LNCaP clone FGC (cell line): ENCODE measurements at places on chromosomes 2 and 18.

- DNase-seq = no peak
Measured at GRCh38 chr2:174300114-174300513, 34.6 kb upstream of the SP9 start.

DNA sequence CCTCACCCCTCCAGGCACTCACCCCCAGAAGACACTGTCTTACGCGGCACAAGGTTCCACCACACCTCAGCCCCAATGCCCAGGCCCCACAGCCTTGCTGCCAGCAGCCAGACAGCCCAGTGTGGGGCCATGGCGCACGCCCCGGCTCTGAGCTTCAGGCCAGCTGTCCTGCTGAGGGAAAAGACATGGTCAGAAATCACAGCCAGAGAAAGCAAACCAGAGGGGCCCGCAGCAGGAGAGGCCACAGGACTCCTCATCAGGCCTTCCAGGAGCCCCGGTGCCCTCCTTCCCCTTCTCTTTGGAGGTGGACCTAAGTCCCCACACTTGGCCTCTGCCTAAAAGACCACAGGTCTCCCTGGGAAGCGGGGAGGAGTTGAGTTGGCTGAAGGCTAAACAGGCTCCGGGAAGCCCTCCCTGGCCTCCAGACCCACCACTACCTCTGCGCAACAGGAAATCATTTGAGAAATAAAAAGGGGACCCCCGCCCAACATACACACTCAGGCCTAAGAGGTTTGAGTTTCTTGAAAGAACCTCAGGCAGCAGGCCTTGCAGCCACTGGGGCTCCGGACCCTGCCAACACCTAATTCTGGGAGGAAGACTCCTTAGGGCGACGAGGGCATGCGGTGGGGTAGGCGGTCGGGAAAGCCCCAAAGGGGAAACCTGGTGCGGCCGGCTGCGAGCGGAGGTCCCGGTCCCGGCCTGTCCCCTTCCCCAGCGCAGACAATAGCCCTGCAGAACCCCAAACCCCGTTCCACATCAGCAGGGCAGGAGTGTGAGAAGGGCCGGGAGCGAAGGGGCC, 1.9 kb downstream of the SEMA4C start:
- no peak for DNase-seq

GRCh38 chr2:47269316-47270232, 114.5 kb upstream of the STPG4 start:
- no peak for DNase-seq

DNA sequence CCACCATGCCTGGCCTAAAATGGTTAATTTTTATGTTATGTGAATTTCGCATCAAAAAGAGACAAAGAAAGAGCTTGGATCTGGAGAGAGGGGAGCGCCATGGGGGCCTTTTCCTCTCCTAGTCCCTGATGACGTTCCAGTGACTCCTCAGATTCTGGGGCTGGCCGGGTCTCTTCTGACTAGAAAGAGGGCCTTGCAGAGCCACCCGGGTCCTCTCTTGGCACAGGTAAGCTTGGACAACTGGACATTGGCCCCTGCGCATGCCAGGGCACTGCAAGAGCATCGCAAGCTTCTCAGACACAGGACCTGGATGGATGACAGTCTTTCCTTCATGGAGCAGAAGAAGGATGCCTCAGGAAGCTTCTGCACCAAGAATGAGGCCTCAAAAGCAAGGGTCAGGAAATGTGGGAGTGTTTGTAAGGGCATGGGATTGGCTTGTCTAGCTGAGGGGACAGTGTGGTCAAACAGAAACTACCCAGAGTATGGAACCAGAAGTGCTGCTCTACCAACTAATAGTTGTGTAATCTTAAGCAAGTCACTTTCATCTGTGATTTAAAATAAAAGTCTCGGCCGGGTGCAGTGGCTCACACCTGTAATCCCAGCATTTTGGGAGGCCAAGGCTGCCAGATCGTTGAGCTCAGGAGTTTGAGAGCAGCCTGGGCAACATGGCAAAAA, 35.2 kb downstream of the FOSL2 start:
- DNase-seq = no peak

GRCh38 chr2:145688156-145688555, 1168.2 kb upstream of the ZEB2 start:
- DNase-seq = no peak

GRCh38 chr2:37080266-37080665, 3.9 kb downstream of the HEATR5B start:
- no peak for DNase-seq
